ENCODE measurements at places on chromosomes 2 and 18. TPM values are rescaled to one million over a fixed set of nuclear protein-coding genes. Genes with fewer than 3 reads are reported as not detected.

CPLX4 gene
- polyA plus RNA-seq: 0.18 TPM

WDR54 gene
- 36.5 TPM for polyA plus RNA-seq

CNTNAP5 gene
- not detected for polyA plus RNA-seq

MOCOS gene
- polyA plus RNA-seq: 1.7 TPM

C2orf72 gene
- polyA plus RNA-seq: 3.1 TPM

ACTG2 gene
- 0.93 TPM for polyA plus RNA-seq

PLCD4 gene
- polyA plus RNA-seq: 5.9 TPM

All from right renal cortex interstitium (tissue), 3 donors.